Stimulated activated CD8-positive, alpha-beta memory T cell treated with anti-CD3 and anti-CD28 coated beads, Interleukin-4, amount 100 ng/mL, for 4 hours (primary cell): ENCODE measurements at places on chromosomes 13 and 19.

DNA sequence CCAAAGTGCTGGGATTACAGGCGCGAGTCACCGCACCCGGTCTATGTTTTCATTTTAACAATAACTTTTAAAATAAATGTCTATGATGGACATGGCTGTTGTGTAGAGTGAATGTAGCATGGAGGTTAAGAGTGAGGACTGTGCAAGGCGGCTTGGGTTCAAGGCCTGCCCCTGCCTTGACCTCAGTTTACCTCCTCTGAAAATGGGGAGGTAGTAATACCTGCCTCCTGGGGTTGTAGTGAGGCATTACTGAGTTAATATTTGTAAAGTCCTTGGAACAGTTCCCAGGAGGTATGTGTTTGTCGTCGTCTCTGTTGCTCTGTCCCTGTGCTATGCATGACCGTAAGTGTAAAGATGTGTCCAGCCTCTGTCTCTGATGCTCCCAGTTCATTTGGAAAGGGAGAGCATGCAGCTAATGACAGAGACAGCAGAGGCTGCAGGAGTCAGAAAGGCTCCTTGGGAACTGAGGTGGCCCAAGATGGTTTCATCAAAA is 9.4 kb downstream of the GARRE1 start:
- no peak for DNase-seq

GRCh38 chr19:1671716-1672037 is 19.3 kb upstream of the TCF3 start:
- no peak for DNase-seq

DNA sequence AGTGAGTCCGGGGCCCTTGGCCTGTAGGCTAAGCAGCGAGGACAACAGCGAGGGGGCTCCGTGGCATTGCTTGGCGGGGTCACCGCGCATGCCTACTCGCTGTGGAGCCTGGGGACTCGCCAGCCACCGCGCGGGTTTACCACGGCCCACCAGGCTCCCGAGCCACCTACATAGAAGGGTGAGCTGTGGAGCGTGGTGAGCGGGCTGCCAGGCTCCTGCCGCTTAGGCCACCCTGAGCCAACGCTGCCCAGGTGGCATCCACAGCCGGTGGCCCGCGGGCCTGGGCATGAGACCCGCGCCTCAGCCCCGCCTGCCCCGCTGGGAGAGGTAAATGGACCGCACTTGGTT is 31.2 kb downstream of the C1QTNF9 start:
- no peak for DNase-seq

DNA sequence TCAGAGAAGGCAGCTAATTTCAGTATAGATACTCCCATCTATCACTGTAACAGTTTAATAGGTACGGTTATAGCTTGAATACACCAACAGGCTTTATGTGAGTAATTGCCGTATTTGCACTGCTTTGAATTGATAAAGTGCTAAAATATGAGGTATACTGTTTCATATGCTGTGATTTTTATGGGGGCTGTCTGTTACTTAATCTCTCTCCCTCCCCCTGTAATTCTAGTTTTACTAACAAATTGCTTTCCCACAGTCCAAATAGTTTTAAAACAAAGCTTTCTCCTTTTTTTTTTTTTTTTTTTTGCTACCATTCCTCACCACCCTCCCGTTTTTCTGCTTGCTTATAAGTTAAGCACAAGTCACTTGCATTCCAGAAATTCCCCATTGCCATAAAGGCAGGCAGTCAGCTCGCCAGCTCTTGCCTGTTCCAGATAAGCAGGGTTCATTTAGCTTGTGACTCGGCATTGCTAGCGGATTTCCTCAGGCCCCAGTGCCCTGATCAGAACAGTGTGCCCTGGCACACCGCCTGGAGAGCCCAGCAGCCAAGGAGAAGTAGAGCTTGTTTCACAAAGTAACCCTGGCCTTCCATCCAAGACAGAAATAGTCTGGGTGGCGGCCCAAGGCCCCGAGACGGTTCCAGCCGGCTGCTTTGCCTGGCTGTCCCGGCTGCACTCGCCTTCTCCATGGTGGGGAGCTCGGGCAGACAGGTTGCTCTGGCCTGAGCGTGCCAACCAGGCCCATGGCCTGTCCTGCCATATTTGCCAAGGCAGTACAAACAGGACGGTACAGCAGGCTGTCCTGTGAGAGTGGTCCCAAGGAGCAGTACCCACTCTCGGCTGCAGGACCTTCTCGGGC is 43.5 kb upstream of the NPAS1 start:
- DNase-seq: no peak

DNA sequence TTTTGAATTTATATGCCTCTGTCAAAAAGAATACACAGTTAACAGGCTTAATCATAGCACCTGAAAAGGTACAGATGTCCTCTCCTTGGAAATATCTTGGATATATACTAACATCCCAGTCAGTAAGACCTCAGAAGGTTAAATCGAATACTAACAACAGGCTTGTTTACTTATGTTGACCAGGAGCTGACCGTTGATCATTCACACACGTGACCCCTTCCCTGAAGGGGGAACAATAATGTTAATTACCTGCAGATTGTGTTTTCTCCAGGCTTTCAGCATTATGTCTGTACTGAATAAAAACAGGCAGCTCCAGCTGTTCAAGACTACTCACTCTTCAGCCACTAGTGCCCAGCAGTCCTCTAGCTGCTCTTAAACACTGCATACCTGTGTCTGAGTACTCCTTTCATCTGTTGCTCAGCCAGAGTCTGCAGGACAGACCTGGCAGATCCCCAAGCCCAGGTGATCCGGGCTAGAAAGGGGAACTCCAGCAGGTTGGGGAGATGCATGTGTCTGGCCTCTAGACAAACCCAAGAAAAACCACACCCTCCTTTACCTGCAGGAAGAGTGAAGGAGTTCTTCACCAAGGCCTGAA is 163.9 kb downstream of the RNF17 start:
- no peak for DNase-seq

DNA sequence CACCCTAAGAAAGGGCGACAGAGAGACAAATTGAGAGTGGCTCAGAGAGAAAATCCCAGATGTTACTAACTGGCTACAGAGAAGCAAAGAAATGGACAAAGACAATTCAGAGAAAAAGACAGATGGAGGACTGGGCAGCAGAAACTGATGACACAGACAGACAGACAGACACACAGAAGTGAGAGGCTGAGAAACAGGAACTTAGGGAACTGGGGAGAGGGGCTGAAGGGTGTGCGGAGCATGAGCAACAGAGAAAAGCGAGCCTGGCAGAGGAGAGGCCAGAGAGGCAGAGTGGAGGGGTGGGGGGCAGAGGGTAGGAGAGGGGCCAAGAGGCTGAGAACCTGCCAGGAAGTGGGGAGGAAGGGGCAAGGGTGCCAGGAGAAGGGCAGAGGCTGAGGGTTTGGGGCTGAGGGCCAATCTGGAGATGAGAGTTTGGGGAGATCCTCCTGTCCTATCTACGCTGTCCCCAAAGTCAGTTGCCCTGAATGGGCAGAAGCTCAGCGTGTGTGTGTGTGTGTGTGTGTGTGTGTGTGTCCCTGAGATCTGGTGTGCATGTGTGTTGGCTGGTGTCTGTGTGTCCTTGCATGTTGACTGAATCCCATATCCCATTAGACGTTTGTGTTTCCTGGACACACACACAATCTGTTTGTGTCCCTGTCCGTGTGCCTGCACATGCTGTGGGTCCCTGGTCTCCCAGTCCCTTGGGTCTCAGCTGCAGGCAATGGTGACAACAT is 5.6 kb upstream of the ERFL start:
- no peak for DNase-seq

DNA sequence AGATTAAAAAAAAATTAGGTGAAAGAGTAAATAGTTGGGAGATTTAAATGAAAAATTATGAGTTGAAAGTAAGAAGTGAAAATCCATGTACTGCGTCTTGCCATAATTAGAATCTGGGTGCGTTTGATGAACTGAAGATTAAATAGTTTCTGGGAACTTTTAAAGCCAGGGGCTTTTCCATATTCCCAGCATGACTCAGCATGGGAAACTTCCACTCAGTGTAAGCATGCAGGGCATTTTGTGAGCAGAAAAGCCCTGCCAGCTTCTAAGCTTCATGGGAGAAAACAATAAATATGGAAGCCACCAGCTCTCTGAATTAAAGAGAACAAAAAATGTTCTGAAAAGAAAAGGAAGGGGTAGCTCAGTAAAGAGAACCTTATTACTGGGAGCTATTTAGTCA is 62.0 kb upstream of the EDNRB start:
- DNase-seq: no peak

DNA sequence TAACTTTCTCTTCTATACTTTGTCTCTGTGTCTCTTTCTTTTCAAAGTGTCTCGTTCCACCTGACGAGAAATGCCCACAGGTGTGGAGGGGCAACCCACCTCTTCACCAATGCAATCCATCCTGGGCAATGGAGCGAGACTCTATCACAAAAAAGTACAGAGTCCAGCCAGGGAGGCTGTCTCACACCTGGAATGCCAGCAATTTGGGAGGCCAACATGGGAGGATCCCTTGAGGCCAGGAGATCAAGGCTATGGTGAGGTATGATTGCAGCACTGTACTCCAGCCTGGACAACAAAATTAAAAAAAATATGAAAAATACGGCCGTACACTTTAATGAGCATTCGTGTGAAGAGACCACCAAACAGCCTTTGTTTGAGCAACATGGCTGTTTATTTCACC is 2.8 kb upstream of the ZNF600 start:
- DNase-seq: no peak

DNA sequence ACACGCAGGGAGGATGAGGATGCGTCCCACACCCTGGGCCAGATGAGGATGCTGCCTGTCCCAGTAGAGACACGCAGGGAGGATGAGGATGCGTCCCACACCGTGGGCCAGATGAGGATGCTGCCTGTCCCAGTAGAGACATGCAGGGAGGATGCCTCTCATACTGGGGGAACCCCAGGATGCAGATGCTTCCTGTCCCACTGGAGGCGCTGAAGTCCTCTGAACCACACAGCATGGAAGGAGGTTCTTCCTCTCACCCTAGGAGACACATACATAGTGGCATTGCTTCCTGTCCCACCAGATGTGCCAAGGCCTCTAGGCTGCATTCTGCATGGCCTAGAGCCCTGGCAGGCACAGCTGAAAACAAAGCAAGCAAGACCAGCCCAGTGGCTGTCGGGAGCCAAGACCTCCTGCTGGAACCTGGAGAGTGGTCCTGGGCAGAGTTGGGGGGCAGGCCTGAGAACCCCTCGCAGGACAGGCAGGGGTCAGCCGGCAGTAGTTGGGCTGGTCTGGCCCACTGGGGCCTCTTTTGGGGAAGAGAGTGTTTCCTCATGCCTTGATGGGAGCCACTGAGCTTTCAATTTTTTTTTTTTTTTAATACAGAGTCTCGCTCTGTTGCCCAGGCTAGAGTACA is 4.3 kb downstream of the HPN start:
- no peak for DNase-seq

GRCh38 chr13:109256866-109257760 is 529.3 kb downstream of the IRS2 start:
- no peak for DNase-seq

GRCh38 chr19:22533761-22534160 is 100.4 kb upstream of the ZNF492 start:
- DNase-seq: no peak

- DNase-seq: no peak
Measured at GRCh38 chr19:38735257-38735686, 9.0 kb downstream of the CAPN12 start.

- no peak for DNase-seq
Measured at GRCh38 chr13:49353908-49354307, 90.0 kb downstream of the CAB39L start.

- no peak for DNase-seq
Measured at GRCh38 chr13:60013166-60013565, 150.6 kb downstream of the DIAPH3 start.
